ENCODE measurements at places on chromosomes 16 and 17.

GRCh38 chr16:74830648-74831047 lies 56.0 kb upstream of the FA2H start:
- no peak for DNase-seq

DNA sequence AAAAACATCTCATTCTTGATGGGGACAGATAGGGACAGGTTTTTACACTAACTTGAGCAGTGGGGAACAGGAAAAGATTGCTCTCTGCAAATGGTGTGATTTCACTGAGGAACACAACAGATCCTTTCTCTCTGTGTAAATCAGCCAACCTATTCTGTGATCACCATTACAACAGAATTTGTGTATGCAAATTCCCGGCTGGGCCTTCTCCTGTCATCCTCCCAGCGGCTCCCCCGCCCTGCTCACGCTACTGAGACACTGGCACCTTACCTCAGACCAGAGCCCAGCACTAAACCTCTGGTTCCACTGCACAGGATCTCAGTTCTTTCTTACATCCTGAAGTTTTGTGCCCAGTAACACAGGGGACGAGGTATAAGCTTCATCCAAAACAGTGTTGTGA lies 97.0 kb upstream of the FA2H start:
- DNase-seq: no peak

GRCh38 chr16:20901436-20902112 lies 1.0 kb downstream of the LYRM1 start:
- peak; percentile 70 for DNase-seq

- DNase-seq: no peak
These were observed 23.2 kb downstream of the MAP3K14 start for GRCh38 chr17:45293413-45294211.

DNA sequence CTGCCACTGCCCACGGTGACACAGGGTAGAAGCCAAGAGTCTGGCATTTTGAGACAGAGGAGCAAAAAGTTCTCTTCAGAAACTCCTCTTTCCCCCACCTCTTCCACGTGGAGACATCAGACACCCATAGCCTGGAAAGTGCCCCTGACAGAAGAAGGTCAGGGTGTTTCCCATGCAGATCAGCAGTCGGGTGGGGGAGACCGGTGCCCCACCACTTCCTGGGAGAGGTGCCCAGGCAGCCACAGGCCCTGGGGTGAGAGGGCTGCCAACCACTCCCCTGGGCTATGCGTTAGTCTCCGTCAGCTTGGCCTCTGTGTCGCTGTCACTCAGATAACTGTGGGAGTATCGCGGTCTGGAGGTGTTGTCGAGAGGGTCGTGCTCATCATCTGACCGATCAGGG lies 31.5 kb downstream of the PIPOX start:
- DNase-seq: no peak

DNA sequence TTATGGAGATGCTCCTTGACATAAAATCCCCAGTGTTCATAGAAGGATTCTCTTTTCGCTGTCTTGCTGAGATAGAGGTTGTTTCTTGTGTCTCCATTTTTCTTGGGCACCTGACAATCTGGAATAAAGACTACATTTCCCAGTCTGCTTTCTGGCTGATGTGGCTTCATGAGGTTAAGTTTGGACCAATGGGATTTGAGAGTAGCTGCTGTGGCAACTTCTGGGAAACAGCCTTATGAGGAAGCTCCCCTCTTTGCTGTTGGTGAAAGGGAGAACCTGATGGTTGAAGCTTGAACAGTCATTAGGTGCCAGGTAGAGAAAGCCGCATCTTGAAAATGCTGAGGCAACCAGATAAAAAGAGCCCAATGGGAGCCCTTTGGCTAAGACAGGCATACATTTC lies 24.4 kb downstream of the HS3ST4 start:
- no peak for DNase-seq

GRCh38 chr17:59377410-59377809 lies 46.0 kb downstream of the YPEL2 start:
- DNase-seq: no peak

DNA sequence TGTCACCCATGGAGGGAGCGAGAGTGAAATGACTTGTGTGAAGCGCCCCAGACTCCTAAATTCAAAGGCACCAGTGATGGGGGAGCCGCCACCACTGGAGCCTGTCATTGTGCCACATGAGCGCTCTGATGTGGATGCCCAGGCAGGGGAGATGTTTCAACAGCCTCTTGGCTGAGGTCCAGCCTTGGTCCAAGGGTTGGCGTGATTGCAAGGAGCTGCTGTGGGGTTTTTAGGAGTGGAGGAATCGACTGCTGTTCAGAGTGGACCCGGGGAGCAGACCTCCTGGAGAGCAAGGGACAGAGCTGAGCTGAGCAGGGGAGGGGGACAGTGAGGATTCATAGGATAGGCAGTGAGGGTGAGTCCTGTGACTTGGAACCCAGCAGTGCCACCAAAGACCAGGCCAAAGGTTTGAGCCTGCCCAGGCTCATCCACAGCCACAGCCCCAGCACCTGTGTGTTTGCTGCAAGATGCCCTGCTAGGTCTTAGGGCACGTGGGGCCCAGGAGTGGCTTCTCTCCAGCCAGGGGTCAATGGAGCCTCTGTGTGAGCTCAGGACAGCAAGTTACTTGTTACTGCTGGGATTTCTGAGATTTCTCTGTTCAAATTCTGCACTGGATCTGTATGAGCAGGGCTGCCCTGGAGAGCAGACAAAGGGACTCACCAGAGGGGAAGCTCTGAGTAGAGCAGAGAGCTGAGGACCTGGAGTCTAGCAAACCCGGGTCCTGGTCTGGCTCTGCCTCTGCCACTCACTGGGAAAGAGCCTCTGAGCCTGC lies 20.3 kb downstream of the RHBDL3 start:
- DNase-seq: no peak

DNA sequence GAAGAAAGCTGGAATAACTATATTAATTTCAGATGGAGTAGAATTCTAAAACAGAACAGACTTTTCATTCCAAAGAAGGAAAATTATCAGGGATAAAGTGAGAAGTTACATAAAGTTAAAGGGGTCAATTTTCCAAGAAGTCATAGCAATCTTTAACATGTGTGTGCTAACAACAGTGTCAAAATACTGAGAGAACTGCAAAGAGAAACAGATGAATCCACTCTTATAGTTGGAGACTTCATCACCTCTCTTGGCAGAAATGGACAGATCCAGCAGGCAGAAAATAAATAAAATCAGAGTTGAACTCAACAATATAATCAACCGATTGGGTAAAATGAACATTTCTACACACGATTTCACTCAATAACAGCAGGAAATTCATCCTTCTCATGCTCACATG lies 5.4 kb downstream of the ABCA9 start:
- DNase-seq: no peak

GRCh38 chr17:16353317-16354174 lies at the start of gene CENPV:
Gene CENPV, minus strand, starts transcription at chr17:16353469. Its CDS starts 33 bp downstream, at chr17:16353436.
- no peak for DNase-seq

DNA sequence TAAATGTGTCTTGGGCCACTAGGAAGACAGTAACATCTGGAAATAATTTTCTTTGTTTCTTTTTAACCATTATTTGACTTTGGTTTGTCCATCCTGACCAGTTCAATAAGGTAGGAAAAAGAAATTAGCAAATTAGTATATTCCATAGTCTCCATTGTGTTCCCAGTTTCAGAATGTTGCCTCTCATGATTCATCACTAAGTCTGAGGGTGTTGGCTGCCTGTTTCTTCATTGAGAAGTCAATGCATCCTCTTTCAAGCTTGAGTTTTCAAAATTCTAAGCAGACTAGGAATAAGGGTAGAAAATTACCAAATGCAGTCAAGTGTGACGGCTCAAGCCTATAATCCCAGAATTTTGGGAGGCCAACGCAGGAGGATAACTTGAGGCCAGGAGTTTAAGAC lies 41.9 kb downstream of the ZFHX3 start:
- no peak for DNase-seq

GRCh38 chr17:61205401-61205800 lies 194.2 kb upstream of the TBX2 start:
- DNase-seq: no peak

DNA sequence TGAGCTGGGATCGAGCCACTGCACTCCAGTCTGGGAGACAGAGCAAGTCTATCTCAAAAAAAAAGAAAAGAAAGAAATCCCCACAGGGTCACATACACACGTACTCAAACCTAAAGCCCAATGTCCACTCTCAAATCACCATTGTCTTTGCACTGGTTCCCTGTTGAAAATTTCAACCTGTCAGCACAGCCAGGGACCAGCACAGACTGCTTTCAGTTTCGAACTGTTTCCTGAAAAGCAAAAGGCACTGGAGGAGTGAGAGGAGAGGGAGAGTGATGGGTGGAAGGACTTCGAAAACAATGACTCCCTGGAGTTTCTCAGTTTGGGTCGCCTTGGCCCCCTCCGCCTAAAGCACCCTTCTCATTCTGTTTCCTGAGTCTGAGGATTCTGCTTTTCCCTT lies 9.0 kb upstream of the CD300C start:
- no peak for DNase-seq

- DNase-seq: peak; percentile 12
These were observed at the start of gene NHLRC4 for GRCh38 chr16:566475-567372. Gene NHLRC4, plus strand, starts transcription at chr16:567005. Its CDS starts 1,043 bp downstream, at chr16:568048.

- DNase-seq: no peak
These were observed 76.9 kb downstream of the AMFR start for GRCh38 chr16:56348168-56349085.

GRCh38 chr16:64522548-64522947 lies 599.3 kb downstream of the CDH11 start:
- DNase-seq: no peak

GRCh38 chr17:12769981-12770380 lies 19.3 kb upstream of the ARHGAP44 start:
- DNase-seq: no peak

- DNase-seq: no peak
These were observed 263.9 kb downstream of the MAF start for GRCh38 chr16:79336437-79337229.

GRCh38 chr16:54703339-54703738 lies 227.3 kb upstream of the IRX5 start:
- DNase-seq: no peak
